CD4-positive, alpha-beta T cell (primary cell): ENCODE measurements at places on chromosomes 5 and 9.
A peak's percentile ranks its signal among the peaks of the same experiment; 100 is the strongest.

DNA sequence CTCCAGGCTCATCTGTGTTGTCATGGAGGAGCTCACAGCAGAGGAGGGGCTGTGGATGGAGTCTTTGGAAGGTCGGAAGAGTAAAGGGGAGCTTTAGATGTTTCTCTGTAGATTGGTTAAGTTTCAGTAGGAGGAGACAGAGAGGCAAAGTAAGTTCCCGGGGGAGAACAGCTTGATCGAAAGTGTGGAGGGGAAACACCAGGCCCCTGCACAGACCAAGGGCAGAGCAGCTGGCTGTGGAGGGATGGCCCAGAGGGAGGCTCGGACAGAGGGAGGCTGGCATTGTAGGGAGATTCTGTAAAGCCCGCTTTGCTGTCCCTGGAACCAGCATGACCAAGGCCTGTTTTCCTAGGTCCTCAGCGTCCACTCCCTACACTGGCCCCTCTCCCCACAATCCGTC, 5.3 kb upstream of the OR2V2 start:
- DNase-seq, result no peak

GRCh38 chr9:114362394-114362793, 25.4 kb downstream of the AKNA start:
- DNase-seq, result no peak

DNA sequence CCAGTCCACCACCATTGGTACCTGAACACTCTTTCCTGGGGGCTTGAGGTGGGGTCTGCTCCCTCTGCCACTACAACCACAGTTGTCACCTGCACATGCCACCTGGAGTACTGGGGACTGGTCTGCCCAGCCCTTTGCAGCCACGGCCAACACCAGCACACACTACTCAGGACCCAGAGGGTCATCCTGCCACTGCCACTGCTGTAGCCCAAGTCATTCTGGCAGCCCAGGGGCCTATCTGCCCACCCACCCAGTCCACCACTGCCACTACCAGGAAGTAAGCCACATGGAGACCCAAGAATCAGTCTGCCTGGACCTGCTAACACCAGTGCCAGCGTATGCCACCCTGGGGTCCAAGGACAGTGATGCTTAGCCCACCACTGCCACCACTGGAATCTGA, 302.4 kb upstream of the TRPC7 start:
- DNase-seq, result no peak

- DNase-seq, result no peak
These were observed 9.8 kb upstream of the PDE8B start for GRCh38 chr5:77200663-77201062.

DNA sequence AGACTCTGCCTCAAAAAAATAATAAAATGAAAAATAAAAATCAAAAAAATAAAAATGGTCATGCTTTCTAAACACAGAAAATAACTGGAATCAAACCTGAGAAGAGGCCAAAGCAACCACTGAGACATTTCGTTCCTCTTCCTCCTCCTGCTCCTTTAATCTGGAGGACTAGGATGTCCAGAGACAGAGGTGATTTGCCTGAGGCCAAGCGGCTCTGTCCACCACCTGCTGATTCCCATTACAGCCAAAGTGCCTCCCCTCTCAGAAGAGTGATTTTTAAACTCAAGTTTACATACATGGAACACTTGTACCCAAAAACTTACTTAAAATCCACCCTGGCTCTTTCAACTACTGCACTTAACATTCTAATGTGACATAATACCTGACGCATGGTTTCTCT, 65.6 kb downstream of the TLE1 start:
- DNase-seq, result no peak

GRCh38 chr5:67019065-67019845, 177.3 kb downstream of the CD180 start:
- DNase-seq, result no peak

- no peak for DNase-seq
These were observed 10.4 kb downstream of the SWI5 start for GRCh38 chr9:128286440-128286839.

- DNase-seq, result no peak
These were observed 17.5 kb downstream of the TMEM171 start for GRCh38 chr5:73137563-73138530.

GRCh38 chr5:178431063-178431781, 159.0 kb downstream of the COL23A1 start:
- DNase-seq, result no peak

- DNase-seq, result no peak
These were observed 297.1 kb downstream of the KCTD16 start for GRCh38 chr5:144467792-144468191.

DNA sequence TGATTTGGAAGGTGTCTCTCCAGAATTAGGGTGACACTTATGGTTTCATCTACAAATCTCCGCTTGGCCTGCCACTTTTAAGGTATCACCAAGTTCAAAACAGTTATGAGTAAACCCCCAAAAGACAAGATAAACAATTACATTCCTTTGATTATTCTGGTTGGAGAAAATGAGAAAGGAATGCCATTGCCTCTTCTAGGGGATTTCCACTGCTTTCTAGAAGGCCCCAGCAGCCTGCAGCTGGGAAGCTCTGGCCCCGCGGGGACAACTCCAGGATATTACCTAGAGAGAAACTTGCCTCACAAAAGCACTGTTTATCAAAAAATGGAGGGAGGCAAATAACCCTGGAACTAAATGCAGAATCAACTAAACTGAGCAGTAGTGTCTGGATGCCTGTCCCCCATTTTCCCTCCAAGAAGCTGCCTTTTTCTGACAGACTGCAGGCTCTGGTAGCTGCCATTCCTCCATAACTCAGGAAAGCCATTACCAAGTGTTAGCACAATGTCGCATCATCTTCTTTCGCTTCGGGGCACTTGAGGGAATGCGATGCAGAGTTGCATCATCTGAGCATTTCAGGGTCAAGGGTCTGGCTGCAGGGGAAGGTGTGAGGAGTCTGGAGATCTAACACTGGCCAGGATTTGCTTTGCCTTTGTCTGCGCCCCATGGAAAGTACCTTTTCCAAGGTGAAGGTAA, 71.5 kb upstream of the PLPP6 start:
- no peak for DNase-seq

- DNase-seq, result no peak
These were observed 214.4 kb downstream of the SEMA6A start for GRCh38 chr5:116360008-116360853.

DNA sequence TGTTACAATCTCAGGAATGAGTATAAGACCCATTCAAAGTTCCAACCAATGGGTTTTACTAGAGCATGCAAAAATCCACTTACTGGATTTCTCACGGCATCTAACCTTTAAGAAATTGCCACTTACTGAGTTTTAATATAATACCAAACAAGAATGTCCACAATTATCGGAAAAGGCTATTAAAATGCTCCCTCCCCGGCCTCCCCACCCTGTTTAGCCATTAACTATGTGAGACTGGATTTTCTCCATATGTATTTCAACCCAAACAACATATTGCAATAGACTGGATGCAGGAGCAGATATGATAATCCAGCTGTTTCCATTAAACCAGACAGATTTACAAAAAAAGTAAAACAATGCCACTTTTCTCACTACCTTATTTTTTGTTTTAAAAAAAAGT, 4.1 kb downstream of the AGTPBP1 start:
- DNase-seq, result no peak

DNA sequence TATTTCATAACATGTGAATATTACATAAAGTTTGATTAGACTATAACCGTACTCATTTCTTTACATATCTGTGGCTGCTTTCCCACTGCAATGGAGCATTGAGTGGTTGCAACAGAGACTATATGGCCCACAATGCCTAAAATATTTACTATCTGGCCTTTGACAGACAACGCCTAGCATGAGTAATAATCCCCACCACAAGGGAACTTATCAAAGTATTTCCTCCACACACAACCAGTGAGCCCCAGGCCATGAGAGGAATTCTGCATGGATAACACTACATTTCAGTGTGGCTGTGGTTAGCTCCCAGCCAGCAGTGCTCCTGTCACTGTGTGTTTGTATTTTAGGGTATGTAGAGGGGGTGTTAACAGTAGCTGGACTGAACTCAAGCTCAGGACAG, 54.8 kb downstream of the FAM81B start:
- no peak for DNase-seq

- DNase-seq, result peak; percentile 89
These were observed 29.8 kb downstream of the UGCG start for GRCh38 chr9:111926421-111926875.

- no peak for DNase-seq
These were observed 116.4 kb downstream of the SV2C start for GRCh38 chr5:76199336-76200318.

- DNase-seq, result no peak
These were observed 50.2 kb upstream of the SLC30A5 start for GRCh38 chr5:69043655-69043996.

GRCh38 chr5:124790895-124791732, 44.7 kb upstream of the ZNF608 start:
- no peak for DNase-seq

GRCh38 chr9:82677086-82677485, 385.9 kb downstream of the RASEF start:
- DNase-seq, result no peak

GRCh38 chr5:158268286-158268685, 409.3 kb upstream of the CLINT1 start:
- DNase-seq, result no peak

DNA sequence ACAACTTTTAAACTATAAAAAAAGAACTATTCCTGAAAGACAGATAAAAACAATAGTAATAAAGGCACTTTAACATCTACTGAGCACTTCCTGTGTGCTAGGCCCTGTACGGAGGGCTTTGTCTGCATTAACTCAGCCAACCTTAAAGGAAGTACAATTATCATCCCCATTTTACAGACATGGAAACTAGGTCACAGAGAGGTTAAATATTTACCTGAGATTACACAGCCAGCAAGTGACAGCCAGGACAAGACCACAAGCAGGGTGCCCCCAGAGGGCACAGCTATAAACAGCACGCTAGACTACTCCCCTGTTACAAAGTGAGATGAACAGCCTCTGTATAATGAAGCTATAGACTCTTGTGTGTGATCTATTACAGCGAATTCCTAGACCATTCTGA, 25.5 kb downstream of the DDX31 start:
- peak; percentile 18 for DNase-seq

DNA sequence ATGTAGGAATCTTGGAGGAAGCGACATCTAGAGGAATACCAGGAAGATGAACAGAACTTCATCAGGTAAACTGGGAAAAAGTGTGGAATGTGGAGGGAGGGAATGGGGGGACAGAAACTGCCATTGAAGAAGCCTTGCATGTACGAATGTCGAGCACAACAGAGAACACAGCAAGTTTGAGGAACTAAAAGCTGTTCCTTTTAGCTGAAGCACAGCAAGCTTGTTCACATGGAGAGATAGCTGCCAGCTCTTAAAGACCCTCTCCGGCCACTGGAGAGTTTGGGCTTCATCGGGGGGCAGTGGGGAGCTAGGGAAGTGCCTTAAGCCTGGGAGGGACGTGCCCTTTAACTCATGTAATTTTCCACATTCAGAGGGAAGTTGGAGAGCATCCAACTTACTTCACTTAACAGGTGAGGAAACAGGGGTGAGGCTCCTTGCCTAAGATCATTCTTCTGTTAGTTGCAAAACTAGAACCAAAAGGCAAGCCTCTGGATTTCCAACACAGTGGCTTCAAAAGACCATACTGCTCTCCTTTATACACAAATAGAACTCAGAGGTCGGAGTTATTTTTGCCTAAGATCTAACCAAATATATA, 2.3 kb upstream of the CYFIP2 start:
- DNase-seq, result no peak

DNA sequence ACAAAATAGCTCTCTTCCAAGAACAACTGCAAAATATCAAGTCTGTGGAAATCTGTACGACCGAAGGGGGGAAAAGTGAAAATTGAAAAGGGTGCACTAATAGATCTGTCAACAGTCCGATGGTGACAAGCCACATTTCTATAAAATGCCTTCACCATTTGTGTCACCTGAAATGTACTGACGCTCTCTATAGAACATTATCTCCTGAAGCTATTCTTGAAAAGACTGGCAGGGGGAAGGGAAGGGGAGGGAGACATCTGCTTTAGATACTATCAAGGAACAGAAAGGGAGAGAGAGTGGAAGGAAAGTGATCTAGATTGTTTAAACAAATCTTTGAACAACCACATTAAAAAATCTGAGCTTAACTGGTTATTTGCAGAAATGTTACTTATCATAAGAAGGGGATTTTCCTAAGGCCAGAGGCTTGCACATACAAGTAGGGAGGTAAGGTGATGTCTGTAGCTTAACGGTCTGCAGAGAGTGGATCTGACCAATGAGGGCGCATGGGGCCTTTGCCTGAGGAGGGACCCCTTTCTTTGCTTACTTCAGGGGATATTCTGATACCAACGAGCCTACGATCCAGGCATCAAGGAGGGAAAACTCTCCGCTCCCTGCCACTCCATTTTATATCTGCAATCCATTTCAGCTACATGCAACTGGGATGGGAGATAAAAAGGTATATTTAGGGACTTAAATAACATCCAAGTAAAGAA, 92.1 kb downstream of the CRB2 start:
- no peak for DNase-seq

DNA sequence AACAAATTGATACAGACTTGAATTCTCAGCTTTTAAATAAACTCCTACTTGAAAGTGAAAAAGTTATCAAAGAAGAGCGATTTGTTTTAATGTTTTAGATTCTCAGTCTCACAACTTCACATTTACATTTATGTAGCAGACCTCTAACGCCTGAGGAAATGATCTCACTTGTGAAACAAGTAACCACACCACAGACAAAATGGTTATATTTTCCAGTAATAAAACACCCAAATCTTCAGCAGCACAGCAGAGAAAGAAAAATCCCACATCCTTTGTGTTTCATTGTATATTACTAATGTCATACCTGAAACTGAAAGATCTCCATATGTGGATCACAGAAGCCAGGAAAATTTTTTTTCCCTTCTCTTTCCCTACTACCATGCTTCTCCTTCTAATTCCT, 29.8 kb upstream of the GZMA start:
- no peak for DNase-seq

- DNase-seq, result no peak
These were observed 490.9 kb upstream of the RGMB start for GRCh38 chr5:98282521-98282920.

- DNase-seq, result no peak
These were observed 295.6 kb downstream of the IRX2 start for GRCh38 chr5:2455878-2456277.
